ENCODE measurements at places on chromosomes 11 and 22.

DNA sequence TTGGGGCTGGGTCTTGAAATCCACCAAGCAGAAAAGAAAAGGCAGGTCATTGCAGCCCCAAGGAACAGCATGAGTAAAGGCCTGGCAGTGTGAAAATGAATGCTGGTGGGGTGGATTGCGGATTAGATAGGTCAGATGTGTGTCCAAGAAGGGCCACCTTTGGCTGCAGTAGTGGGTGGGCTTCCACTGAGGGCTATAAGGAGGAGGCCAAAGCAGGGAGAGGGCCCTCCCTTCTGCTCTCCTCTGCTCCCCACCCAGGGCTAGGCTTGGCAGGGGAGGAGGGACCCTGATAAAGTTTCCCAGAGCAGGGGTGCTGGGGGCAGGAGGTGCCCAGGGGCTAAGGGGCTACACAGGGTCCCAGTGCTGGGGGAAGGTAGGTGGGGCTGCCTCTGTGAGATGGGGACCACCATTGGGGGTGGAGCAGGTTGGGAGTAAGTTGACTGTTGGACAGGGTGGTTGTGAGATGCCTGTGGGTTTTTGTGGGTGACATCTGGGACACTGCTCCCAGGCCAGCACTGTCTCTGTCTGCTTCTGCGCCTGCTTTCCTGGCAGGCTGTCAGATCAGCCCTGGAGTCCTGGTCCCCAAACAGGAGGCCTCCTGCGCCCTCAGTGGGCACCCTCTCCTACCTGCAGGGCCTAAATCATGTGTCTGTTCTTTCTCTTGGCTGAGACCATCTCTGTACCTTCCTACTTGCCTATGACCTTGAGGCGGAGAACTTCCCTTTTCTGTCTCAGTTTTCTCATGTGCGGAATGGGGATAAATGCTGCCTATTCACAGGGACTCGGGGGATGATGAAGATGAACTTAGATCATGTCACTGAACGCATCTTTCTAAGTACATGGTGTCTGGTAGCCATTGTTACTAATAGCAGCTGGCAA is 1.9 kb downstream of the CAPN5 start:
- no peak for DNase-seq

DNA sequence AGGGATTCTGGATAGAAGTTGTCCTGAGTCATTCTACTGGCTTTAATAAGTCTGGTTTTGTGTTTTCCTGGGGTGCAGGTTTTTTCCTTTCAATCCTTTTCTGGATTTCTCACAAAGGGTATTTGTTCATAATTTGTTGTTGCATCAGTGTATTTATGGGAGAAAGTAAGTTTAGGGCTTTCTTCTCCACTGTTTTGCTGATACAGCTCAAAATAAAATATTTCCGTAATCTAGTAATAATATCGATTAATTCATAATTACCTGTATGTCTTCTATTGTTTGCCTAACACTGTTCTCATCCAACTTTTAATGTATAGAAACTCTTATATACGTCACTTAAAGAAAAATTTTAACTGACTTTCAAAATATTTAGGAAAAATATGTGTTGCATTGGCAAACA is 728.2 kb downstream of the LUZP2 start:
- DNase-seq: no peak

DNA sequence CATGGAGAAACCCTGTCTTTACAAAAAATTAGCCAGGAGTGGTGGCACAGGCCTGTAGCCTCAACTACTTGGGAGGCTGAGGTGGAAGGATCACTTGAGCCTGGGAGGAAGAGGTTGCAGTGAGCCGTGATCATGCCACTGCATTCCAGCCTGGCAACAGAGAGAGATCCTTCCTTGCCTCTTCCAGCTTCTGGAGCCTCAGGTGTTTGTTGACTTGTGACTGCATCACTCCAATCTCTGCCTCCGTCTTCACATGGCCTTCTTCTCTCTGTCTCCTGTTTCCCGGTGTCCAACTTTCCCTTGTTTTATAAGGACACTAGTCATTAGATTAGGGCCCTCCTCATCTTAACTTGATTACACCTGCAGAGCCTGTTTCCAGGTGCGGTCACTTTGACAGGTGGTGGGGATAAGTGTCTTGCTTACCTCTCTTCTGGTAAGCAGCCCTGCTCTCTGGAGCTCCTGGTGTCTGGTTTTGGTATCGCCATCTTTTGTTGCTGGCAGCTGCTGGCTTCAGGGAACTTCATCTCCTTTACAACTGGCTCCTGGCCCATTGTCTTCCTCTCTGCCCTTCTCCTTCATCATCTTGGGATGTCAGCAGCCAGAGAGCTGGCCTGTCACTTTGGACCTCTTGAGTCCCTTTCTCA is 8.2 kb upstream of the USP2 start:
- DNase-seq: no peak

GRCh38 chr11:69954756-69955155 is 123.4 kb upstream of the ANO1 start:
- no peak for DNase-seq

DNA sequence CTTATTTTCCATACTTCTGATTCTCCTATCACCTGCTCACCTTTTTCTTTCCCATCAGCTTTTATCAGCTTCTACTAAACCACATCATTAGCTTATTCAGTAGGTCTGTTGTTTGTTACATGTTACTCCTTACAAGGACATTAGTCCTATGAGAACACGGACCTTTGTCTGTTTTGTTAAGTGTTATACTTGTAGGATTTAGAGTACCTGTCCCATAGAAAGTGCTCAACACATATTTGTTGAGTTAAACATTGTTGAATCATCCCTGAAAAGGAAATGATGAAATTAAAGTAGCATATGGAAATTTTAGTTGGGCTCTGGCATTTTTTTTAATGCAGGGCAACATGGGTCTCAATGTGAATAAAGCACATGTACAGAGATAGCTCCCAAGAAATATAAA is 222.1 kb upstream of the CARD18 start:
- no peak for DNase-seq

DNA sequence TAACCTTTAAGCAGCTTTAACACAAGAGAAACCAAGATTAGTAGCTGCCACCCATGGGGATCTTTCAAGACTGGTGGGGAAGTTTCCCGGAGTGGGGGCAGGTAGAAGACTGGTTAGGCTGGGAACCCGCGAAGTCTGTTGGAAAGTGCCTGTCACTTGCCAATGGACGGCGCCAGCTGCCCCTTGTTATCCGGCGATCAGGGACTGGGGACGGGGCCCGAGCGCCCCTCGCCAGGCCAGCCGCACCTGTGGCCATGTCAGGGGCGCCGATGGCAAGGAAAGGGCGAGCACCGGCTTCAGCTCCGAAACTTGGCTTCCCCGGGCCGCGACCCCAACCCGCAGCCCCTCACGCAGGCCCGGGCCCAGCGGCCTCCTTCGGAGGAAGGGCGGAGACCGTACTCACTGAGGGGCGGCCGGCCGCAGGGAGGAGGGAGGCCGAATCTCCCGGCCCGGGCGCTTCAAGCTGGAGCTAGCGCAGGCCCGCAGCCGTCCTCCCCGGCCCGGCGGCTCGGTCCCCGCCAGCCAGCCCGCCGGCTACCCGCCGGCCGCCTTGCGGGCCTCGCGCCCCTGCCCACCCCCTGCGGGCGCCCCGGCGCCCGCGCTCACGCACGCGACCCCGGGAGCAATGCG is 539 bp downstream of the EIF4ENIF1 start:
- no peak for DNase-seq

GRCh38 chr11:118234833-118235232 is 10.0 kb upstream of the JAML start:
- DNase-seq: no peak

GRCh38 chr11:129612447-129612961 is 203.1 kb upstream of the TMEM45B start:
- DNase-seq: no peak

DNA sequence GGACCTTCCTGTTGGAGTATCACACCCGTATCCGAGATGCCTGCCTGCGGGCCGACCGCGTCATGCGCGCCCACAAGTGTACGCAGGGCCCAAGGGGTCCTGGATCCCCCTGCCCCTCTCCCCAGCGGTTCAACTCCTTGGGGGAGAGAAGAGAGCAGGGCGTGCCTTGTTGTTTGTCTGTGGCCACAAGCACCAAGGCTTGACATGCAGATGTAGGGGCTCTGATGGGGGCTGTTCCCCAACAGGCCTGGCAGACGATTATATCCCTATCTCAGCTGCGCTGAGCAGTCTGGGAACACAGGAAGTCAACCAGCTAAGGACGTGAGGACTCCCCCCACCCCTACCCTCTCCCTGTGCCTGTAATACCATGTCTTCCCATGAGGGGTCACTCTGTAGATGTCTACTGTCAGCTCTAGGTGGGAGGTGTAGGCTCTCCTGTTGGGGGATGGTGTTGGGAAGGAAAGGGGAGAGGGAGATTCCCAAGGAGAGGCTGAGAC is 6.8 kb downstream of the CFL1 start:
- no peak for DNase-seq

DNA sequence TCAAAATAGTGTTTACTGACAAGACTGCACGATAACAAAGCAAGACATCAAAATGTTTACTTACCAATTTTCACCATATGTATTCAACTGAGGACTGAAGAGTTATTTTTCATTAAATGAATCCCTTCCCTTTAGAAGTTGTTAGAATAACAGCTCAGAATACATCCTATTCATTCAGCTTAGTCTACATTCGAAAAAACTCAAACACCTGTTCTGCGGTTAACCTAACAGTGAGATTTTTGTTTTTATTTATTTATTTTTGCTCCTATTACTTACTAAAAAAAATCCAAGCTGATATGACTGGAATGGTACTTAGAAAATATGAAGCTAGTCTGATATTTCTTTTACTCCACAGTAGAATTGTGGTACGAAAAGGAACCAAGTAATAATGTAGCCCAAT is 10.0 kb downstream of the KCNA4 start:
- no peak for DNase-seq

DNA sequence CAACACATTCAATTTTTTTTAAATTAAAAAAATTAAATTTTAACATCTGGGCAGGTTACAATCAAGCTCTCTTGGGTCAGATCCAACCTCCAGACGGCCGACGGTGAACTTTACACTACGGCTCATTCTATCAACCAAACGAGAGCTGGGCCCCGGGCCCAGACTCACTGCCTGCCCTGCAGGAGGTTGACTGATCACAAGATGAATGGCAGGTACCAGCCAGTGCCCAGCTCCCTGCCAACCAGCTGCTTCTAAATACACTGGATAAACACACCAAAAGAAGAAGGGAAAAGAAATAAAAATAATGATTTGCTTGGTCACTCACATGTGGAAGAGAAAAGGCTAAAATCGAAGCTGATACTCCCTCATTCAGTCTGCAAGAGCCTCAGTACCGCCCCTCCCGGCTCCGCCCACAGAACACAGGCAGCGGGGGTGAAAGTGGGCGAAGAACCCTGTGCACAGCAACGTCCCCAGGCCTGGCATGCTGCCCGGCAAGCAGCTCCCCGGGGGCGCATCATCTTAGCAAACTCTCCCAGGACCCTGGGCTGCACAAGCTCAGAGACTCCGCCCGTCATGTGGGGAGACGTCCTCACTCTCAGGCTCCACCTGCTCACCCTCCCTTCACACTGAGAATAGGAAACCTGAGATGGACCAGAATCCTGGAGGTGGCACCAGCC is 303.4 kb downstream of the SHANK2 start:
- DNase-seq: no peak

DNA sequence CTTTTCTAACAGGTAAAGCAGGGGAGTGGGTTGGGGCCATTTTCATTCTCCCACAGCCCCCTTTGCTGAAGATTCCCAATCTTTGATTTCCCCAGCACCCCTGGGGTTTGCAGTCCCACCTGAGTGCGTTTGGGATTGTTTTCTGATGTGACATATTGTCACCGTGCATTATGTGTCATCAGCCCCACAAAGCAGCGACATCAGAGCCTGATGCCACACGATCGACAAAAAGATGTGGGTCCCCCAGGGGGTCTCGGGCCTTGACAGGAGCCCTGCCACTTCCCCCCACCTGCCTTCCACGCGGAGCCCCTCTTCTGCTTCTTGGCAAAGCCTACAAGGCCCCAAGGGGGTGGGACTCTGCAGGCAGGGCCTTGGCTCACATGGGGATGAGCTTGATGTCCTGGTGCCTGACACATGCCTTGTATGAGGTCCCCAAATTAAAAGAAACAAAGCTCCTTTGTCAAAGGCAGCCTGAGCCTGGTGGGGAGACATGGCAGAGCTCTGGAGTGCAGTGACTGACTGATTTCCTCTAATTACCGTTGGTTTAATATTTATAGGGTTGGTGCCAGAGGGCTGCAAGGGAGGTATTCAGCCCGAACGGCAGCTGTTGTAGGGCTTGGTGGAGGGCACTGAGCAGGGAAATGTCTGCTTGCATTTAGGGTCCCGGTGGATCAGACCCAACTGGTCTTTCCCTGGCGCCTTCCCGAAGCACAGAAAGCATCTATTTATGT is 149.2 kb downstream of the MIAT start:
- DNase-seq: no peak

- DNase-seq: no peak
Measured at GRCh38 chr11:97136067-97136466, 746.3 kb downstream of the JRKL start.

GRCh38 chr11:20235164-20235563 is 74.9 kb upstream of the DBX1 start:
- no peak for DNase-seq

DNA sequence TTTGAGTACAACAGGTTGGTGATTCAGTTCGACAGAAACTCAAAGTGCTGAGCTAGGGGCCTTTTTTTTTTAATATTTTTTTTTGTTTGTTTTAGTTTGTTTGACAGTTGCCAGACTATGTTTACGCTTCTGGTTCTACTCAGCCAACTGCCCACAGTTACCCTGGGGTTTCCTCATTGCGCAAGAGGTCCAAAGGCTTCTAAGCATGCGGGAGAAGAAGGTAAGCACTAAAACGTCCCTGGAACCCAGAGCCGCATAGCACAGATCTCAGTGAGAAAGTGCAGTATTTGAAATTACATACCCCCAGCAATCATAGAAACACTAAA is 649 bp downstream of the PRRG4 start:
- no peak for DNase-seq

GRCh38 chr11:22199243-22199642 is 6.4 kb downstream of the ANO5 start:
- no peak for DNase-seq

- DNase-seq: peak; percentile 17
Measured at GRCh38 chr11:3056296-3057068, 741 bp downstream of the CARS1 start.

DNA sequence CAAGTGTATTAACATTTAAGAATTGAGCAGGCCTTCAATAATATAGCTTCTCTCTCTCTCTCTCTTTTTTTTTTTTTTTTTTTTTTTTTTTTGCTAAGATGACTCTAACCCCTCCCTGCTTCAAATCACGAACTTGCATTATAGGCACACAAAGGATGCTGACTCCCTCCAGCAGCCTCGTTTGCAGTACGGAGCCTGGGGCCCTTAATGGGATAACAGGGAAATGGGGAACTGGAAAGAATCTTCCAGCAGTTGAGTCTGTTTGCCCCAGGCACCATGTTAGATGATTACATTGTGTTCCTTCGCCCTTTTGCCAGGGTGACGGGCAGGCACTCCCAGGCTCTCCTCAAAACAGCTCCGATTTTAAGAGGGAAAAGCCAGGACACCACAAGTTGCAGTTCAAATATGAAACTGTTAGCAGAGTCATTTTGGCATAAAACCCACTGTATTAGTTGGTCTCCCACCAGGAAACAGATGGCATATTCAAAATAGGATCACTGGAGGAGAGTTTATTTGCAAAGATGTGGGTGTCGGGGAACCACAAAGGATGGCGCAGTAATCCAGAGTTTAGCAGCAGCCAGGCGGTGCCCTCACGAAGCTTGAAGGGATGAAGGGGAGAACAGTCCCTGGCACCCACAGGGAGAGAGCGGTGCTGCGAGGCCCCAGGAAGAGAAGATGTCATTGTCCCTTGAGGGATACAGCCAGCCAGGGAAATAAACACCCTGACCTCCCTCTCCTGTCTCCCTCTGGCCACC is 26.5 kb upstream of the TREH start:
- no peak for DNase-seq

- DNase-seq: no peak
Measured at GRCh38 chr11:44319170-44319551, 9.2 kb upstream of the ALX4 start.

Measured in gastrocnemius medialis (tissue), 4 donors.